ENCODE measurements at places on chromosomes 1 and 21.

GRCh38 chr1:116997066-116997465, 4.5 kb upstream of the CD101 start:
- DNase-seq = no peak

- peak; percentile 16 for DNase-seq
These were observed 20.6 kb downstream of the ESPN start for GRCh38 chr1:6445062-6445763.

DNA sequence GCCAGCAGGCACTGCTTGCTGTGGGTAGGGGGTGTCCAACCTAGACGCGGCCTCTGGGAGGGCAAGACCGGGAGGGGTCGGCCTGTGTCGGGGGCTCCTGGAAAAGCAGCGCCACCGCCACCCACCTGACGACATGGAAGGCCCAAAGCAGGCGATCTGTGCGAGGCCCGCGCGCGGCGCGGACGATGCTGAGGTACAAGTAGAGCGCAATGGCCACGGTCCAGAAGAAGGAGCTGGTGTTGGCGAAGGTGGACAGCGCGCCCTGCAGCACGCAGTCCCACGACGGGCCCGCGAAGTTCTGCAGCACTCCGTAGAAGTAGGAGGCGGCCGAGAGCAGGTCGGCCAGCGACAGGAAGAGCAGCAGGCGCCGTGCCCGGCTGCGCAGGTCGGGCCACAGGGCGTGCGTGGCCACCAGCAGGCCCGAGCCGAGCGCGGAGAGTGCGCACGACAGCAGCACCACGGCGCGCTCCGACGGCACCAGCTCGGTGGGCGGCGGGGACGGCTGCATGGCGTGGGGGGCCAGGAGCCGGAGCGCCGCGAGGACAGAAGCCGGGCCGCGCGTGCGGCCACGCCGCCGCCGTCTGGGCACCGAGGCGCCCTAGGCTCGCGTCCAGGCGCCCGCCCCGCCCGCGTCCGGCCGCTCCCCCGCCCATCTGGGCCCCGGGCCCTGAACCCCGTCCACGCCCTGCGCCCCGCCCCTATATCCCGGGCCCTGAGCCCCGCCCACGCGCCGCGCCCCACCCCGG, at the start of gene GPR157:
TSS of gene GPR157 (minus strand) at position 583 of the 746 bp plus-strand sequence. CDS start at position 508, 75 bp downstream.
- DNase-seq = peak; percentile 45

GRCh38 chr1:161727256-161727924, 6.0 kb downstream of the FCRLB start:
- DNase-seq = no peak

- DNase-seq = no peak
These were observed 93.9 kb downstream of the KIF1B start for GRCh38 chr1:10304295-10304694.

GRCh38 chr1:233617025-233617424, 3.1 kb downstream of the KCNK1 start:
- DNase-seq = no peak

GRCh38 chr1:166164995-166165660, 1.7 kb downstream of the FAM78B start:
- DNase-seq = no peak

DNA sequence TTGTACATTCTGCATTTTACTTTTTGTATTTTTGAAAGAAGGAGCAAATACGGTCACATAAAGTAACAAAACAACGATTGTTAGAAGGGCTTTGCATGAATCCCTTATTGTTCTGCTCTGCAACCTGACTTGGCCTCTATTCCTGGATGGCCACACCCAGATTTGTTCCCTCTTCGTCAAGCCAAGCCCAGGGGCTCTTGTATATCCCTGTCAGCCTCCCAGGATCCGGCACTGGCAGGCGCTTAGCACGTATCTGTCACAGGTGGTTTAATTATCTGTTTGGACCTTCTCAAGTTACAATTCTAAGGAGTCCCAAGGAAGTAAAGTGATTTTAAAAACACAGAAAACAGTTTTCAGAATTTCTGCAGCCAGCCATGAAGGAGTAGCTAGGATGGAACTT, 28.0 kb downstream of the CRYAA start:
- peak; percentile 5 for DNase-seq

DNA sequence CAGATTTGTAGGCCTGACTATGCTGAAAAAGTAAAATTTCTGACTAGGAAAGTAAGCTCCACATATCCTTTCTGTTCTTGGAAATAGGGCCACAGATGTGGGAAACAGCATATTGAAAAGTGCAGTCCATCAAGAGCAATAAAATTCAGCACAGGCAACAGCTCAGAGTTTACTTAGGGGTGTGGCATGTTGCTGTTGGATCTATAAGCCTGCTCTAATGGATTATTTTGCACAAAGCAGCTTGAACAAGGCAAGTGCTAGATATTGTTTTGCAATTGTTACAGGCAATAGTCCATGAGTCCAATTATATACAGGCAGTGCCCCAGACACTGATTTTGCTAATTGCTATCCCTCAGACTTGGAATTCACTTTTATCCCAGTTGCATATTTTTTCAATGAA, 289.8 kb upstream of the SNX7 start:
- peak; percentile 44 for DNase-seq

- no peak for DNase-seq
These were observed 75.9 kb upstream of the VCAM1 start for GRCh38 chr1:100643471-100644196.
